ENCODE measurements at places on chromosomes 2 and 18. TPM values are rescaled to one million over a fixed set of nuclear protein-coding genes. Genes with fewer than 3 reads are reported as not detected.

SOX11 gene
- 58.1 TPM for total RNA-seq

KLF11 gene
- 23.7 TPM for total RNA-seq

ACTR3 gene
- 125 TPM for total RNA-seq

IL36G gene
- not detected for total RNA-seq

XDH gene
- 0.93 TPM for total RNA-seq

TFPI gene
- total RNA-seq = 41.9 TPM

TPO gene
- total RNA-seq = 2.0 TPM

EPB41L3 gene
- 103 TPM for total RNA-seq

FBXO48 gene
- 1.7 TPM for total RNA-seq

LTBP1 gene
- 132 TPM for total RNA-seq

C1QL2 gene
- total RNA-seq = 4.1 TPM

CXCR1 gene
- 0.33 TPM for total RNA-seq
